ENCODE measurements at places on chromosomes 7 and 10.
A peak's percentile ranks its signal among the peaks of the same experiment; 100 is the strongest.

GRCh38 chr10:77799352-77799751 is 127.2 kb downstream of the DLG5 start:
- DNase-seq, result no peak

DNA sequence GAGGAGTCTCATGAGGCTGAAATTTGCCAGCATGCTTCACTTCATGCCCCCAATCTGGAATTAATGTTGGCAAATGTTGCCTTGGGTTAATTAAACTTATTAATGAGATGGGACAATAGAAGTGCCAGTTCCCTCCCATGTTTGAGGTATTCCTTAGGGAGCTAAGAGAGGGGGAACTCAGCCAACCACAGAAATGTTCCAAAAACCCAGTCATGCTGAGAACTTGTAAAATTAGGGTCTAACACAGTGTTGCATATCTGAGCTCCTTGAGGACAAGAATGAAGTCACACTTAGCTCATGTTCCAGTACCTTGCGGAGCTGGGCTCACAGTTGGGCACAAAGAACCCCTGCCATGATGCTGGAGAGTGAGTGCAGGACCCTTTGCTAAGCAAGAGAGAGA is 89.4 kb downstream of the OAT start:
- DNase-seq, result no peak

DNA sequence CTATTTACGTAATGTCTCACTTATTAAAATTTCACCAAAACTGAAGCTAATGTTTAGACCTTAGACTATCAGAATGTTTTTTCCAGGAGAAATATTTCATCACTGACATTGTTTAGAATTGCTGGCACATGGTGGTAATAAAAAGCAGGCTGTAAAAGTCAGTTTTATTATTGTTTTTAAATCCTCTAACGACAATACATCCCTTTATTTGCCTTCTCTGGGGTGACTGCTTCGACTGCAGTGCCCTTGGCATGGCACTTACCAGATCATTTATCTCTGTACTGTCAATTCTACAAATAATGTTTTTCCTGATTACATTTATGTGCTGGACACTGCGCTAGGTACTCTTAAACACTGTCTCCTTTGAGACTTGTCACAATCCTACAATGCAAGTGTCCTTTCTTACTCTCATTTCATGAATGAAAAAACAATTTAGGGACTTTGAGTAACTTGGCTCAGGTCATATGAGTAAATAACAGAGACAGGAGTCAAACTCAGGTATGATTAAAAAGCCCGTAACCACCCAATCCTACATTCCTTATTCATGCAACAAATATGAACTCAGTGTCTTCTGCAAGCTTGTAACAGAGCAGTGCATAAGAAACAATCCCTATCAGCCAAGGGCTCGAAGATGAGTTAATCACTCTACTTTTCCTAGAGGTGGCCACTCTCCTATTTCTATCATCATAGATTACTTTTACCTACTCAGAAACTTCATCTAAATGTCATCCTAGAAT is 5.6 kb upstream of the ING3 start:
- no peak for DNase-seq

DNA sequence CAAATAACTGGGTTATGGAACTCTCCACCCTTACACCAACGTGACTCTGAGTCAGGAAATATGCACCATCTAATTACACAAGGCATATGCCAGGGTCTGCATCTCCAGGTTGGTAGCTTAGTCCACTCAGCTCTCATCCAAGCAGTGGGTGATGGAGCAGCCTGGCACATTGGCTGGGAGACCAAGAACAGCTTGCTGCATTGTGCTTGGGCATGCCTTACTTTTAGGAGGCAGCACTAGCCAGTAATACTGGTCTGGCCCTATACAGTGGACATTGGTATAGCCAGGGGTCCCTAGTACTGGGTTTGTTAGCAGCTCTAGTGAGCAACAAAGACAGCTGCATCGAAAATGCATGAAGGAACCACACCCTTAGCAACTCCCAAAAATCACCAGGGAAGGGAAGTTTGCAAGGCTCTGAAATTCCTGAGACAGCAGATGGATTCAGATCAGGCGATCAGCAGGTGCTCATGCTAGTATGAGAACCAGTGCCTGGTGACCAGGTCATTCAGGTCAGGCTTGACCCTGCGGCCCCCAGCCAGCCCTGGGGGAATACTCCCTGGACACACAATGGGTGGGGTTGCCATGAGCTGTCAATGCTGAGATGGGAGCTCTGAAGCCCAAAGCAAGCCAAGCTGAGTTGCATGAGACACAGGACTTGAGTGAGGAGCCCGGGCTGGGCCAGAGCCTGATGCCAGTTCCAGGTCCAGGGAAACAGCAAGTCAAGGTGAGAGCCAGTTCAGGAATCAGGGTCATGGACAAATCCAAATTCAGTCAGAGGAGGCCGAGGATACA is 217.9 kb upstream of the ZMIZ1 start:
- DNase-seq, result peak; percentile 20

GRCh38 chr10:103700436-103700715 is 155.0 kb downstream of the SH3PXD2A start:
- DNase-seq, result no peak
